Iris pigment epithelial cell (primary cell): ENCODE measurements at places on chromosomes 3 and 15.

DNA sequence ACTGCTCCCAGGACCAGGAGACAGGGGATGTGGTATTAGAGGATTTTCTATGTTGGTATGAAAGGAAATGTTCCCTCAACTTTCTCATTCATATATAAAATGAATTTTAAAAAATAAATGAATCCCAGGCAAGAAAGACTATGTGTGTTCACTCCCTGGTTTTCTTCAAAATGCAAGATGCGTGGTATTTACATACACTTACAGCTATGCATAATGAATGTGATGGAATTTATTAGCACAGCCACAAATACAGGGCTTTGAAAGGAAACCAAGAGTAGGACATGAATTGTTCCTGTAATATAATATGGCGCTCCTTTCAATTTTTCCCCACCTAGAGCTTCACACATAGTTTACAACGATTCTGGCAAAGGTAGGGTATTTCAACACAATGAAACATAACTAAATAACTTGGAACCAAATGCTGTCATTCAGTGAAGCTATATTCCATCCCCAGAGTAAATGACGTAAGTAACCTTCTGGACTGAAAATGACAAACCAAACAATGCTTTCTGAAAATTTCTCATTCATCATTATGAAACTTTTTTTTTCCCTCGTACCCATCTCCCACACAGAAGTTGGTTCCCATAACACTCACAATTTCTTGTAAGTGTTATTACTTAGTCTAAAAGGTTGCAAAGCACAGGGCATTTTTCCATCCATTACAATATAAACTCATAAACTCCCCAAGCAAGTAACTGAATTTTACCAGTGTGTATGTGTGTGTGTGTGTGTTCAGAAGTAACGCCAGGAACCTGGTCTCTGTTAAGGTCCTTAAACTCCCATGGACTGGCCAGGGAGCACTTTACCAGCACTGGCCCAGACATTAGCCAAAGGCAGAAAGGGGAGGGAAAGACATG, 41.8 kb downstream of the CBLB start:
- peak; percentile 84 for DNase-seq

DNA sequence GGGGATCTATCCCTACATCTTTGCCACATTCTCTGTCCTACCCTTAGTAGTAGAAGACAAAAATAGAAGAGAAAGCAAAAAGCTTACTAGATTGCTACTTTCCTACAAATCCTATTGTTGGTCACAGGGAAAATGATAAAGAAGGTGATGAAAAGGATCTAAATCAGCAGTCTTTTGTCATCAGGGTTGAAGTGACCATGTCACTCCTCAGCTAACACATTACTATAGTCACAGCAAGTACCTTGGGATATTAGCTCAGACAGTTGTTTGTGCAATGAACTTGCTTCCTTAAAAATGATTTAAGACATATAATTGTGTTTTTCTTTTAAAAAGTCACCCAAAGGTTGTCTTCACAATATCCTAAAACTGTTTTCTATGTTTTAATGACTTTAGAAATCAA, 6.3 kb downstream of the ST3GAL6 start:
- no peak for DNase-seq

- DNase-seq, result no peak
Measured at GRCh38 chr3:2940062-2940461, 170.1 kb downstream of the IL5RA start.

- DNase-seq, result no peak
Measured at GRCh38 chr15:48634096-48634495, 11.4 kb downstream of the FBN1 start.

- DNase-seq, result peak; percentile 41
Measured at GRCh38 chr3:194489736-194490612, 3.2 kb upstream of the ATP13A3 start.

DNA sequence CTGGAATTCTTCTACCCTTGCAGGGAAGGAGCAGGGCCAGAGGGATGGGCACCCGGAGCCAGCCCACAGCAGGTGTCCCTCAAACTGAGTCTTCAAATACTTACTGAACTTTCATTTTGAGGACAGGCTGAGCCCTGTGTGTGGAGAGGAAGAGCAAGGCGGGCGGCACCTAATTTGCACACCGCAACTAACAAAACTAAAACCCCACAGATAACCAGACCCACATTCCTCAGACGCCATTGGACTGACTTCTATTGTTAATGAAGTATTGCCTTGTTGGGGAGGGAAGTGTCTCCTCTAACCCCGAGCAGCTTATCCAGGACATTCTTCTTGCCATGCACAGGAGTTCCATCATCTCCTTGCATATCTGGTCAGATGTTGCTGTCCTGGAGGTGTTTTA, 105.2 kb upstream of the NR2E3 start:
- DNase-seq, result peak; percentile 50

- DNase-seq, result no peak
Measured at GRCh38 chr3:22933841-22934116, 269.3 kb upstream of the UBE2E2 start.

DNA sequence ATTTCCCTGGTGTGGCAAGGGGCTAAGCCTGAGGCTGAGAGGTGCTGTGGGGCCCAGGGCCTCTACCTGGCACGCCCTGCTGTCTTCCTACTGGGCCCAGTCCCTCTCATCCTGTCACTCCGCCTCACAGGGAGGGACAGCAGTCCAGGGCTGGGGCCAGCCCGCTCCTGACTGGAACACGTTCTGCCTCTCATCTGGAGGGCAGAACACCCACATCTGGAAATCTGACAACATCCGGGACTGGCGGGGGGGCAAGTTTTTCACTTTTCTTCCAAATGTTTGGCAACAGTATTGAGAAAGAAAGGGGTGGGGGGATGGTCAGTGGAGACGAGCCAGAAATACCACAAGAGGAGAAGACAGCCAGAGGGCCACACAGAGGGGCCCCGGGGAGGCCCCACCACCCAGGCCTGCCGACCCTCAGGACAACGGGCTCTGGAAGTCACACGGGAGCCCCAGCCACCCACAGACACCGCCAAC, 1.8 kb upstream of the MYL3 start:
- peak; percentile 29 for DNase-seq

DNA sequence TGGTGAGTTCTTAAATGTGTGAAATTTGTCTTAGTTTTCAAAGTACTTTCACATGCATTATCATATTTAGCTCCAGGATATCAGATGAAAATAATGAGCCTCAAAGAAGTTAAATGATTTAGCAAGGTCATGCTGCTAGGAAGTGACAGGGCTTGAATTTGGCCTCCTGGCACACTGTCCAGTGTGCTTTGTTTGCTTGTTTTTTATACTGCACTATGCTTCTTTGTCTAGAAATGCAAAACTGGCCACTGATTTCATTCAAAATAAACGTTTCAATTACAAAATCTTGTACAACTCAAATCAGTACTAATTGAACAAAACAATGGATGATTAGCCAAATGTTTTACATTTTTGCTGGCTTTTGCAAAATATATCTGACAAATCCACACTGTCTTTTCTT, 583.3 kb upstream of the CBLB start:
- no peak for DNase-seq

DNA sequence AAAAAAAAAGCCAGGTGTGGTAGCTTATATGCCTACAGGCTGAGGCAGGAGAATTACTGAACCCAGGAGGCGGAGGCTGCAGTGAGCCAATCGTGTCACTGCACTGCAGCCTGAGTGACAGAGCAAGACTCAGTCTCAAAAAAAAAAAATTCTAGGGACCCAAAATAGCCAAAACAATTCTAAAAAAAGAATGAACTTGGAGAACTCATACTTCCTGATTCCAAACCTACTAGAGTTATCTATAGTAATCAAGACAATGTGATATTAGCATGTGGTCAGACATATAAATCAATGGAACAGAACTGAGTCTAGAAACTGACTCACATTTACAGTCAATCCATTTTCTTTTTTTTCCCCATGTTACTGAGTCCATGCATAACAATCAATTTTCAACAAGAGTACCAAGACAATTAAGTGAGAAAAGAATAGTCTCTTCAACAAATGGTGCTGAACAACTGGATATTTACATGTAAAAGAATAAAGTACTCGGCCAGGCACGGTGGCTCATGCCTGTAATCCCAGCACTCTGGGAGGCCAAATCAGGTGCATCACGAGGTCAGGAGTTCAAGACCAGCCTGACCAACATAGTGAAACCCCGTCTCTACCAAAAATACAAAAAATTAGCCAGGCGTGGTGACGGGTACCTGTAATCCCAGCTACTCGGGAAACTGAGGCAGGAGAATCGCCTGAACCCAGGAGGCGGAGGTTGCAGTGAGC, 11.9 kb downstream of the PRKAR2A start:
- DNase-seq, result no peak

- no peak for DNase-seq
Measured at GRCh38 chr15:90691982-90692773, 25.0 kb upstream of the BLM start.

DNA sequence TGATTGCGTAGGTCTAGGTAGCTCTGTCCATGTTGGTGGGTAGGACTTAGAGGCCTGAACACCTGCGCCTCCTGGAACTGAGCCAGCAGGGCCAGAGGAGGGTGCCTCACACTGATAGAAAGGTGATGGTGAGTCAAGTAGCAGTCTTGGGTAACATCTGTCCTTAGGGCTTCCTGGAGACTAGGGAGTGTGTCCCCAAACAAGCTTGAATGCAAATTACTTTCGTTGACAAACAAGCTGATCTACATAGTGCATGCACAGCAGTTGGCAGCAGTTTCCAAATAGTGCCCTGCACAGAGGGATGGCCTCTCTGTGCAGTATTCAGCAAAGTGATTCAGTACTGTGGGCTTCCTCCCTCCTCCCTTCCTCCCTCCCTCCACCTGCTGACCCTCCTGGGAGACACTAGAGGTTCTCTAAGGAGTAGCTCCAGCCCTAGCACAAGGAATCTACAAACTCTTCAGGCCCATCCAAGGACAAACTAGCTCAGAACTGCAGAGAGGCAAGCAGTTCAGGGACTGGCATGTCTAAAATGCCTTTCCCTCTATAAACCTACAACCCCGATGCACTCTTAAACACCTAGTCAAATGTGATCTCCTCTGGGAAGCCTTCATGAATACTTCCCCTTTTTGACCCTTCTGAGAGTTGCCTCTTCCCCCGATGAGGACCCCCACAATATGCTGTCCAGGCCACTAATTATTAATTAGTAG, 61.0 kb downstream of the TLE3 start:
- no peak for DNase-seq

DNA sequence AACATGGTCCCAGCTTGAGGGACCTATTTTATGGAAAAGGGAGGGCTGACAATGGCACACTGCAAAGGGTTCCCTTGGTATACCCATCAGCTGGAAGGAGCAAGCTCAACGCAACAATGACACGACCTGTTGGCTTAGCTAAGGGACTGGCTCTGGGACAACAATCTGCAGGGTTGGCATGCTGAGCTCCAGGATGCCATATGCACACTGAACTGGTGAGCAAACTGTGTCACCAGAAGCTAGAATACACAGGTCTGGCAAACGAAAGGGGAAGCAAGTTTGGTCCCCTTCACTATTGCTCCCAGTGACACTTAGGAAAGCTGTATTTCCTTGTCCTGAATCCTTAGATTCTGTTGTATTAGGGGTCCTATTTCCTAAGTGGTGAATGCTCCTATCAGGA, 38.0 kb upstream of the RASGRF1 start:
- DNase-seq, result no peak

DNA sequence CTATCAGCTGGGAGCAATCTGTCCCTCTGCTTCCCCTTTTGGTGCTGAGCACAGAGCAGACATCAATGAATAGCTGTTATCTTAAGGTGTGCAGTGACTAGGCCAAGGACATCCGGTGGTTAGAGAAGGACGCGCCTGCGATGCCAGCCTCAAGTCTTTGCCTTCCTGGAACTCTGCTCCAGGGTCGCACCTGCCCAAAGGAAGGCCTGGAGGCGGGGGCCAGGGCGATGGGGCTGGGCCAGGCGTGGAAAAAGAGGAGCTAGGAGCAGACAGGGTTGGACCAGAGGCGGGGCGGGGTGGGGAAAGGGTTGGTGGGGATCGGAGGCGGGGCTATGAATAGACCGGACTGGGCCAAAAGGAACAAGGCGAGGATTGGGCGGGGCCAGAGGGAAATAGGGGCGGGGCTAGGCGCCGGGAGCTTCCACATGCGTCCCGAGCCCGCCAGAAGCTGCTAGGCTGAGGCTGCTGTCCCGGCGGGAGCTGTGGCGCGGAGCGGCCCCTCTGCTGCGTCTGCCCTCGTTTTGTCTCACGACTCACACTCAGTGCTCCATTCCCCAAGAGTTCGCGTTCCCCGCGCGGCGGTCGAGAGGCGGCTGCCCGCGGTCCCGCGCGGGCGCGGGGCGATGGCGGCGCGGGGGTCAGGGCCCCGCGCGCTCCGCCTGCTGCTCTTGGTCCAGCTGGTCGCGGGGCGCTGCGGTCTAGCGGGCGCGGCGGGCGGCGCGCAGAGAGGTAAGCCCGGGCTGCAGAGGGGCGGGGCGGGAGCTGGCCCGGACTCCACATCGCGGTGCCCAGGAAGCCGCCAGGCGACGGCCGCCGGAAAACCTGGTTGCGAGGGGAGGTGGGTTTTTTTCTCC, at the start of gene CHRNA5:
TSS of gene CHRNA5 (plus strand) at position 424 of the 854 bp plus-strand sequence. CDS start at position 624, 200 bp downstream.
- DNase-seq, result peak; percentile 77

- DNase-seq, result no peak
Measured at GRCh38 chr3:196097373-196098154, 15.7 kb upstream of the TFRC start.

DNA sequence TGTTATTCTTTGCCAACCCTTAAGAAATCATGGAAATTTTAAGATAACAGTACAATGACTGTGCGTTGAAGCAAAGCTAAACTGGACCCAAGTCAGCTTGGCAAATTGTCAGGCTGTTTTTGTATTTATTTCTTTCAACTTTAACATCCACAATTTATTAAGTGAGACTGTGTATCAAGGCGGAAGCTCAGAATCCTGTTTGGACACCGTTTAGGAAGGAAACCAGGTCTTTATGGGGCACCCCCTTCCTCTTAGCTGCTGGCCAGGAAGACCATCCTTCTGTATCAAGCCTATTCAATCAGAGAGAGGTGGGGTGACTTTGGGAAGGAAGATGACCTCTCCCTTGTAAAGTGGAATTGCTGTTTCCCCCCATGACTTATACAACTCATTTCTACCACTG, 166.0 kb downstream of the MCTP2 start:
- no peak for DNase-seq

GRCh38 chr15:78638658-78639314, 2.2 kb downstream of the CHRNB4 start:
- DNase-seq, result peak; percentile 24

- peak; percentile 42 for DNase-seq
Measured at GRCh38 chr3:19885468-19885867, 48.5 kb downstream of the EFHB start.

DNA sequence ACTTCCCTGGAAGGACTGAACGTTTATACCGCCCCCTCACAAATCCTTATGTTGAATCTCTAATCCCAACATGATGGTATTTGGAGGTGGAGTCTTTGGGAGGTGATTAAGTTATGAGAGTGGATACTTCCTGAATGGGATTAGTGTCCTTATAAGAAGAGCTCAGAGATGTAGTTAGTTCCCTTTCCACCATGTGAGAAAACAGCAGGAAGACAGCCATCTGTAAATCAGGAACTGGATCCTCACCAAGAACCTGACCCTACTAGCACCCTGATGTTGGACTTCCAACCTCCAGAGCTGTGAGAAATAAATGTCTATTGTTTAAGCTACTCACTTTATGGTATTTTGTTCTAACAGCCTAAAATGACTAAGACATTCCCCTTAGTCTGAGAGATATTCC, 33.3 kb upstream of the SACM1L start:
- DNase-seq, result no peak

GRCh38 chr3:140093742-140094141, 158.8 kb downstream of the CLSTN2 start:
- peak; percentile 74 for DNase-seq
